Panc1 (cell line): ENCODE measurements at places on chromosomes 7 and 10.

- DNase-seq: no peak
Measured at GRCh38 chr10:118569241-118569881, 26.1 kb downstream of the PRLHR start.

DNA sequence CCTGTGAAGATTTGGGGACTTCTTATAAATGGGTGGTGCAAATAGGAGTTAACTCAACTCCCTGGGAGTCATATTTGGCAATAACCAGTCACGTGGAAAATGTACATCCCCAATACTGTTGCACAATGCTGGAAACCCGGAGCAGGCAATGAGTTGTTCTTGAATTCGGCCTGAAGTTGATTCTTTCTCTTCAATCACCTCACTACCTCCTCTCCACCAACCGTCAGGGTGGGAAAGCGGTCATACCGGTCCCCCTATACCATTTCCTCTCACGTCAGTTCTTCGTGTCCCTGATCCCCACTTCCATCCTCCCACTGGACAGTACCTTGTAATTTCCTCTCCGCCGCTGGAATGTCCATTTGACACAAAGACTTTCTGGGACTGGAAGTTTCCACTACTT is 2.8 kb downstream of the GIMAP5 start:
- DNase-seq: no peak

DNA sequence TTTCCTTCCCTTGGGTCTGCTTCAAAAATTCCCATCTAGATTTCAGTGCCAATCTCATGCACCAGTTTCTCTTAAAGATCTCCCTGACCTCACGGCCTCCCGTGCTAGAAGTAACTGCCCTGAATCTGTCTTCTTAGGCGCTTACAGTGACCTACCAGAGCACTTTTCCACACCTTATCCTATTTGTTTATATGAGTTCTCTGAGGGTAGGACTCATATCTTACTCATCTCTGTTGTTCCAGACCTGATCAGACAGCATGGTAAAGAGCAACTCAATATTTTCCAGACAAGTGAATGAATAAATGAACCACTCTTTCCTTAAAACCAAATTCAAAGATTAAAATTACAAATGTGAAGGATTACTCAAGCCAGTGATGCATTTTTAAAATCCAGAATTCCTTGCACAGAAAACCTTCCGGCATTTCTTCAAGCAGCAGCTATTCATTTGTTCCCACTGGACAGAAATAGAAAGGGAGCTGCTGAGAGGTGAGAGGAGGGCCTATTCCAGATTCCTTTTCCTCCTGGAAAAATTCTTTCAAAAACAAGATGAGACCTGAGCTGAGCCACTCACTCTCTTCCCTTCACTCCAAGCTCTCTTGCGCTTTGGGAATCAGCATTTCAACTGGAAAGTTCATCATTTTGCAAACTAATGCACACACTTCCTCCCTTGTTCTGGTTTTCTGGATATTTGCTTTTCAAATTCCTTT is 94.6 kb downstream of the ELMO1 start:
- no peak for DNase-seq

DNA sequence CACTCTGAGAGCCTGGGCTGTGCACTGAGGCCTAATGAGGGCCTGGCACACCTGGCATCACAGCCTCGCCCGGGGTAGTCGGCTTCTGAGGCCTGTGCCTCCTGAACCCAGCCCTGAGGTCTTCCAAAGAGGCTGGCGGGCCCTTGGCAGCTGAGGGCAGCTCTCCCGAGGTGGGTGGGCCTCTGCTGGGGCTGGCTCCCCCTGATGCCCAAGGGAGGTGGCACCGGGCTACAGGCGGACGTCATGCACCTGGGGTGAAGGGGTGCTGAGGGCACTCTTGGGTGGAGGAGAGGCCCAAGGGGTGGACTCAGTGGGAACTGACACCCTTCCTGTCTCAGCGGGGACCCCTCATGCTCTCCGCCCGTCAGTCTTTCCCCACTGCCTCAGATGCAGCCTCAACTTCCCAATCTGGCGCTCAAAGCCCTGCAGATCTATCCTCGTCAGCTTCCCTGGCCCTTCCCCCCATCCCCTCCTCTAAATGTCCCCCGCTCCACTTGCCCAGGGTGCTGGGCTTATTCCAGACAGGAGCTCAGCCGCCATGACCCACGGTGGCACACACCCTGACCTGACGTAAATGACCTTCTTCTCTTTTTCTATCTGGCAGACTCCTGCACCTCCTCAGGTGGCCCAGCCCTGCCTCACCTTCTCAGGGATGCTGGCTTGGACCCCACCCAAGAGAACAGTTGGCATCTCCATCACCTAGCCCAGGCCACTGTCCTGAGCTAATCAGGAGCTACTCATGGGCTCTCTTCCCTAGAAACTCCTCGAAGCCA is 38.2 kb downstream of the MYL10 start:
- no peak for DNase-seq

DNA sequence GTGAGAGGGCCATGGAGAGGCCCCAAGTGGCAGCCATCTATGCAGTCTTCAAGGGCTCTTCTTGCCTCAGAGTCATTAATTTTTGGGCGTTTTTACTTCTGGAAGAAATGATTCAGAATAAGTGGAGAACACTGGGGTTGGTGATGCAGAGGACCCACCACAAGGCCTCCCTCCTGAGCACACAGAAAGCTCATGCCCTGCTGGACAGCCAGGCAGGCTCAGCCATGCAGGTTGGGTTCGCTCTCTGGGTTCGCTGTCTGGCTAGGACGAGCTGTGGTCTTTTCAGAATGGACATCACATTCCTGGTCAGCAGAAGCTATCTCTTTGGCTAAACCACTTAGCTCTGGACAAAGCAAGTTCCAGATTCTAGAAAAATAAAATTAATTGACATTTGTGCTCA is 480.8 kb downstream of the RPS24 start:
- DNase-seq: no peak

DNA sequence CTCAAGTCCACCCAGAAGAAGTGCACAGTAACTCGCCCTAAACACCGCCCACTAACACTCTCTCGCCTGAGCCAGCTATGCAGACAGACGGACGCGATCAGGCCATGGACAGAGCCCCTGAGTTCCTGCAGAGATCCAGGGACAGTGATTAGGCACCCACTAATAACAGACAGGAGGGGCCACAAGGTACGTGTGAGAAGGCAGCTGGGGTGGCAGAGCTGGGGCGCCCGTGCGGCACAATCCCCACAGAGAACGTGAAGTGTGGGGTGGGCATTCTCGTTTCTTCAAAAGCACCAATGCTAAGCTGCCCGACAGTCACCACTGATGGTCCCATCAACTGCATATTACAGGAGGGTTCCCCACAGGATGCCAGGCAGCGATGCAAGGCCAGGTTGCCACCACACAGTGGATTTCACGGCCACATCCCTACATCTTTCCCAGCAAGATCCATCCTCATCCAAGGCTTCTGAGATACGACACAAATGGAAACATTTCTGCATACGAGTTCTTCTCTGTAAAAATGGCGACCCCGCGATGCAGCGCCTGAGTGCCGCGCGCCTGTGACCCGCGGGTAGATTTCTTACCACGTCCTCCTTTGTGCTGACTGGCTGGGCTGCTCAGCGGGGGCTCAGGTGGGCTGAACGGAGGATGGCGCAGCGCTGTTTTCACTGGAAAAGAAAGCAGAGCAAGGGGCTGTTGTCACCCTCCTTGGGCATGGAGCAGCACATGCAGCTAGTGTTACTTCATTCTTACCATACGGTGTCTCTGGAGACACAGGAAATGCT is 237.5 kb downstream of the TNS3 start:
- no peak for DNase-seq

GRCh38 chr10:90816466-90816865 is 41.4 kb downstream of the HTR7 start:
- DNase-seq: no peak

- DNase-seq: no peak
Measured at GRCh38 chr7:45080265-45080957, 8.4 kb downstream of the NACAD start.
